ENCODE measurements at places on chromosomes 2 and 18.

DNA sequence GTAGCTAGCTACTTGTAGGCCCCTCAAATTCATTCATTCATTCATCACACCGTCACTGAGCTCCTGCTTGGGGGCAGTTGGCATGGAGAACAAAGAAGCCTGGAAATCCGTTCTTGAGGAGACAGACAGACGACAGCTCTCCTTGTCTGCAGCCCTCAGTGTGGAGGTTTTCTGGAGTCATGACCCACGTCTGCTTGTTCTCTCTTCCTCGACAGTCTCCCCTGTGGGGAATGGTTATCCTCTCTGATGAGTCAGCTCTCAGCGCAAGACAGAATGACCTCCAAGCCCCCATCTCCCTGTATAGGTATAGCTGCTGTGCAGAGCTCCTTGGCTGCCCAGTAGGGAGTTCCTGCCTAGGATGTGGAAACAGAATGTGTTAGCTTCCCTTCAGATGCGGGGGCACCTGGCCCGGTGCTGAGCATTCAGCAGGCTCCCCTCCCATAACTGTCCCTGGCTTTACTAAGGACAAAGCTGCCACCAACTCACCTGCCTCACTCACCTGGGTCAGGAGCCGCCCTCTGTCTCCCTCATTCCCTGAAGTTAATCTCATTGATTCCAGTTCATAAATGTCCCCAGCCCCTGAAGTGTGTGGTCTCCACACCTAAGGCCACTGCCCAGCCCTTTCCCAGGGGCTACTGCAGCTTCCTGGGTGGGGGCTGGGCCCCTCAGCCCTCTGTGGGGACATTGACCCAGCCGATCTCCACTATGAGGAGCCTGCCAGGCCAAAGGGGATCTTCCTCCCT lies 124.7 kb downstream of the ACKR3 start:
- DNase-seq = no peak

- no peak for DNase-seq
Measured at GRCh38 chr18:10660179-10660884, 134.5 kb downstream of the NAPG start.

GRCh38 chr2:37896319-37896718 lies 28.8 kb upstream of the RMDN2 start:
- no peak for DNase-seq

GRCh38 chr2:220795705-220796104 lies 776.4 kb downstream of the EPHA4 start:
- DNase-seq = no peak

- no peak for DNase-seq
Measured at GRCh38 chr2:19106376-19106775, 252.0 kb downstream of the OSR1 start.

DNA sequence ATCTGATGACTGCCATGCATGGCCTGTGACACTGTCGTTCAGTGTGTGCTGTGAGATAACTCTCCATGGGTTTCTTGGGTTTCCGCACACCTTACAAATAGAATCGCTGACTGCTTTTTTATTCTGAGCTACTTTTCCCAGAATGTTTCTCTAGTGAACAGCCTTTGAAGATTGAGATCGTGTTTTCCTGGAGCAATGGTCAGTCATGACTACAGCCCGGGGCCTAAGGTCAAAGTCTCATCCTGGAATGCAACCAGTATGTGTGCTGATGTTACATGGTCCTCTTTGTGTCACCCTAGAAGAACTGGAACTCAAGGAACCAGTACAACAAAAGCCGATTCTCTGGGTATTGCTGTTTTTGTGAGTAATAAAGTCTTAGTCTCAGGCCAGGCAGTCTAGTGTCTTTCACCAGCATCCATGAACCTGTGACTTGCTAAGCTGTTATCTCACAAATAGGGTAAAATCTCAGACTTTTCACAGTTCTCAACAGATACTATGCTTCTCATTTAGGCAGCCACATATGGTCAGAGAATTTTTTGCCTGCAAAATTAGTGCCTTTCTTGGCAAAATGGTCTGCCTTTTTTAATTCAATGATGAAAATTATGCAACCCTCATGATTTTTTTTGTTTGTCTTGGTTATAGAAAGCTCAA lies 124.9 kb upstream of the PIEZO2 start:
- DNase-seq = no peak

GRCh38 chr2:72148837-72149555 lies 1.3 kb upstream of the CYP26B1 start:
- DNase-seq = no peak

DNA sequence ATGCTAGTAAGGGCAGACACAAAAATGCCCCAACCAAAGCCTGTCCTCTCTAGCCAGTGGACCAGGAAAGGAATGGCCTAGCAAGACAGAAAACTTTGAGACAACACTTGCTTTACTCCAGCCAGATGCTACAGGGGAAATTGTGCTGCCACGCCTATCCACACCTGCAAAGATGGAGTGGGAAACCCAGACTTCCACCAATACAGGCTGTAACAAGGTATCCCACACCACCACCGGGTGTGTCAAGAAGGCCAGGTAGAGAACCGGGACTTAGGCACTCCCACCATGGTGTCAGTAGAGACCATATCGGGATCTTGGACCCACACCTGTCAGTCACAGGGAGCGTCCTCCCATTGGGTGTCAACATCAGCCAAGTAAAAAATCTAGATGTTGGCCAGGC lies 16.2 kb upstream of the ESPNL start:
- DNase-seq = no peak

DNA sequence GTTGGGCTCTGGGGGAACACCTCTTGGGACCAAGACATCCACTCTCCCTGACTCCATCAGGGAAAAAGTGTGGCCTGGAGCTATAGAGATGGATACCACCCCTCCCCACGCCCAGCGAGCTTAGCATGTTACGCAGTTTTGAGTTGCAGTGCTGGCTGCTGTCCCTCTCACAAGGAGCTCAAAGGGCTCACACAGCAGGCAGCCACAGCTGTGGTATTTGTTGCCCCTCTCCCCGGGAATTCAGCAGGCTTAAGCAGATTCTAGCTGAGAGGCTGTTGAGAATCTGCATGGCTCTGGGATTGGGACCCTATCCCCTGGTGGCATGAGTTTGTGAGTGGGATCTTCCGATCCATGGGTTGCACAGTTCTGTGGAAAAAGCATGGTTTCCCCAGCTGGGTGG lies 673.1 kb upstream of the FSHR start:
- no peak for DNase-seq

DNA sequence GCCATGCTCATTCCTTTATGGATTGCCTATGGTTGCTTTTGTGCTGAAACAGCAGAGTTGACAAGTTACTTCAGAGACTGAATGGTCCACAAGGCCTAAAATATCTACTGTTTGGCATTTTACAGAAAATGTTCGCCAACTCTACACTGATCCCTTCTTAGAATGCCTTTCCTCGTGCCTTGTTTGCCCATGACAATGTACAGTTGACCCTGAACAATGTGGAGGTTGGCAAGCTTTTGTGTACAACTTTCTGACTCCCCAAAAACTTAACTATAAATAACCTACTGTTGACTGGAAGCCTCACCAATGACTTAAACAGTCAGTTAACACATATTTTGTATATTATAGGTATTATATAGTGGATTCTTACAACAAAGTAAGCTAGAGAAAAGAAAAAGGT lies 361.4 kb downstream of the EPHA4 start:
- DNase-seq = no peak

- no peak for DNase-seq
Measured at GRCh38 chr2:150160058-150160457, 327.4 kb downstream of the RND3 start.

DNA sequence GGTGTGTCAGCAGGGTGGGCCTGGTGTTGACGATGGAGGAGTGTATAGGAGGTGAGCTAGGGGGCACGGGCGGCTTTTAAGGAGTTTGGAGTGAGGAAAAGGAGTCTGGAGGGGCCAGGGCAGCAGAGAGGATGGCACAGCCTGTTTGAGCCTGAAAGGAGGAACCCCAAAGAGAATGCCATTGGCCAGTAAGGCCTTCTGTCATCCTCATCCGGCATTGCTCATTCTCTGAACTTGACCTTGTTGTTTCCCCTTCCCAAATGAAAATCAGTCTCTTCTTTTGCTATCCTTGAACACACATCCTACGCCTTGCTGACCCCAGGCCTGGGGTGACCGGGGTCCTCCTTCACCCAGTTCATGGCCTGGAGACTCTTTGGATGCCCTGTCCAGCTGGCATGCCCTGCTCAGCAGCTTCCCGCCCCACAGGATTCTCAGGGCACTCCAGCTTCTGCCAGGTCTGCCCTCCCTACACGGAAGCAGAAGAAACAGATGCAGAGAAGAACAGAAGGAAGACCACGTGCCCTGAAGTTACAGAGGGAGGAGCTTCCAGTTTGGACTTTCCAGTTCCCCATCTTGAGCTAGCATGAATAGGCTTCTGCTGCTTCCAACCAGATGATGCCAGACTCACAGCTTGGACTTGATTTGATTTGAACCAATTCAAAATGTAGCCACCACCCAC lies 20.5 kb upstream of the KIF3C start:
- no peak for DNase-seq

- no peak for DNase-seq
Measured at GRCh38 chr18:68532328-68532885, 182.5 kb downstream of the TMX3 start.

DNA sequence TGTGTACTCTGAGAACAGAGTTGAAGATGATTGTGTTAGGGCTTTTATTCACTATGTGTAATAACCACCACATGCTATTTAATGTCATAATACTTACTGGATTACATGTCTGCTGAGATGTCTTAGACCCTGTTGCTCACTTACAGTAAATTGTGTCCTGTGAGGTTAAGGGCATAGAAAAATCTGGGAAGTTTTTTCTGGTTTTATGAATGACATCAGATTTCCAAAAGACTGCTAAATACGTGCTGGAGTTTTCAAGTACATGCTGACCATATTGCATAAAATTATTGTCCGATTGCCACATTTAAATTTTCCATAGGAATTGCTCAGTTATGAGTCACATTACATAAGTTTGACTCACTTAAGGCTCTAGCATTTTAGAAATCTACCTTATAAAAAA lies 96.7 kb upstream of the COL5A2 start:
- no peak for DNase-seq

GRCh38 chr2:133568598-133568997 lies 335 bp upstream of the NCKAP5 start:
- DNase-seq = no peak

- no peak for DNase-seq
Measured at GRCh38 chr2:208269091-208269490, 3.0 kb downstream of the PIKFYVE start.

DNA sequence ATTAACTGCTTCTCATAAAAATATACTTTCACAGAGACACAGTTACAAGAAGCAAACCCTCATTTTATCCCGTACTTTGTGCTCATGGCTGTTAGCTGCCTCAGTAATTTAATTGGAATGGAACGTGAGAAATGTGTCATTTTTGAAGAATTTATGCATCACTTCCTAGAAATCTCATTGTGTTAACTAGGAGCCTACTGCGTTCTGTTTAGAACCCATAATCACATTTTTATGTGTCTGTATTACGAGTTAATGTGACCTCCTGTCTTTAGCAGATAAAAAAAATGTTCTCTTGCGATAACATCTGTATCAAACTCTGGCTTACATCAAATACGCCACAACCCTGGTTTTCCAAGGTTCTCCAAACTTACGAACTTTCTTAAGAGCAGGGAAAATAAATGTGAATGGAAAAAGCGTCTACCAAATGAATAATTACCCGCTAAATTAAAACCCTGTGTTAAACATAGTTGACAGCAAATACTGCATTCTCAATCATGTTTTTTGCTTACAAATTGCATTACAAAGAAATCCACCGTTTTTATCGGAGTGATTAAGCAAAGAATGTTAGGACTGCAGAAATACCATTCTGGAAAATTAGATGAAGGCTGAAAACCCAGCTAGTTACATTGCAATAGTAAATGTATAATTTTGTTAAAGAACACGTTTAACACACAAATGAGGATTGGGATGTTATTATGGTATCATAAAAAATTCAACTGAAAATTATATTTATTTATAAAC lies 12.1 kb upstream of the GBX2 start:
- no peak for DNase-seq

DNA sequence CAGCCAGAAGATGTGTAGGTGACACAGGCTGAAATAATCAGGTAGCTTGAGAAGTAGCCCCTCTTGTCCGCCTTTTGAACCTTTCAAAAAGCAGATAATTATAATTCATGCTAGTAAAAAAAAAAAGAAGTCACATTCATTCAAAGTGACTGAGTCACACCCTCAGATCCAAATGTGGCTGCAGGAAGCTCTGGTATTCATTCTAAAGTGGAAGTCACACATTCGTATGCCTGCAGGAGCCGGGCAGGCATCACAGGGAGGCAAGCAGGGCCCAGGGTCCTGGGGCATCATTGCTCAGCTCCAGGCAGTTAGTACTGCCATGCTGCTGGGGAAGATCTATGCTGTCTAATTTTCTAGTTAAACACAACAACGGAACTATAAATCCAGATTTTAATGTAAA lies 21.7 kb upstream of the RAB11FIP5 start:
- DNase-seq = no peak

DNA sequence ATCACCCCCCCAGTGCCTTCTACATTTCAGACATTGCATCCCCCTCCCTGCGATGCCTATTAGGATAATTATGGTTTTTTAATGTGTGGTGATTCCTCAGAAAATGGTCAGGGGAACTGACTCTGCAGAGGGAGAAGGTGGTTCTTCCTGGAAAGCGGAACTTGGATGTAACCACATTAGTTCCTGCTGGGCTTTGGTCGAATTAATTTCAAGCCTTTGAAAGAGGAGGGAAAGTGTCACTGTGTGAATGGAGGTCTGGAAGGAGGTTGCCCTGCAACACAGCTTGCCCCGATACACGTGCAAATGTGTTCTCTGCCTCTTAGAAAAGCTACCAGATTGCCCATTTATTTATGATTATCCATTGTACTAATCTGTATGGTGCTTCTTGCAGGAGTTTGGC lies 63.2 kb upstream of the TPO start:
- DNase-seq = no peak

- no peak for DNase-seq
Measured at GRCh38 chr18:37613253-37613565, 47.6 kb upstream of the CELF4 start.

DNA sequence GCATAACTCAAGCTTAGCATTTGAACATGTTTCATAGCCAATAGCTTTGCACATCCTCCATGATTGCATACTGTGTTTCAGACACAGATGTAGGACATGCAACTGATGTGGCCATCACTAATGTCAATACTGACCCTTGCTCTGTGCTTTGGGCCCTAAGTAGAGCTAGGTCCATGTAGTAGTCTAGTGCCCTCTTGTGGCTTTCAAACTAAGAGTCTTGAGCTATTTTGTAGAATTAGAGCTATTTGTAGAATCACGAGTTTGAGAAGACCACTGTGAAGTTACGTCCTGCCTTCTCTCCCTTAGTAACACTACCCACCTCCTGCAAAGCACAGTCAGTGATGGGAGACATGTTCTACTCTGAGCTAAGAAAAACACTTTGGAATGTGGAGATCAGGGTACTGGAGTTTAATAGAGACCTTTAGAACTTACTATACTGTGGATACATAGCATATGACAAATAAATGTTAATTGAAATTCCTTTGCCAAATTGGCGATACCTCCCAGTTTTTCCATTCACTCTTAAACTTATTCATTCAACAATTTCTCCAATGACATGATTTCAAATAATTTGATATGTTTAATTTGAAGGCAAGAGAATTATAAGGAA lies 306.5 kb upstream of the TNP1 start:
- no peak for DNase-seq
